Kidney (tissue), 22 donors: ENCODE measurements at places on chromosomes 7 and 10. TPM values are rescaled to one million over a fixed set of nuclear protein-coding genes. Genes with fewer than 3 reads are reported as not detected.

DNA sequence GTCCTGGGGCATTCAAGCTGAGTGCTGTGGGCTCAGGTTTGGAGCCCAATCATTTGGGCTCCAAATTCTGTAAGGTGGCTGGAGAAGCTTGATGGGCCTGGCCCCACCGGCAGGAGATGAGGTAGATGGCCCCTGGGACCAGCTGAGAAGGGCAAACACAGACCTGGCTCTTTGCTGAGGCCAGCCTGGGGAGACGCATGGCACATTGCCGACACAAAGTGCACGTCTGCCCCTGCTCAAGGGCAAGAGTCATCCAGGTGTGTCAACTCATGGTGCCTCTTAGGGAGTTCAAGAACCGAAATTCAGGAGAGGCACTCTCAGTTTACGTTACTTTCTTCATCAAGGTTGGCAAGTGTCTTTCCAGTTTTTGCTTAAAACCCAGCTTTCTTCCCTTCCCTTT is 227.5 kb downstream of the LRMDA start:
- H3K4me1 ChIP-seq, result peaks cover 15% of the 10 kb centered on the region
- no peaks in the 10 kb centered on the region for H3K36me3 ChIP-seq
- H3K4me3 ChIP-seq, result no peak overlapping the region
- no peaks in the 10 kb centered on the region for H3K27me3 ChIP-seq

DNA sequence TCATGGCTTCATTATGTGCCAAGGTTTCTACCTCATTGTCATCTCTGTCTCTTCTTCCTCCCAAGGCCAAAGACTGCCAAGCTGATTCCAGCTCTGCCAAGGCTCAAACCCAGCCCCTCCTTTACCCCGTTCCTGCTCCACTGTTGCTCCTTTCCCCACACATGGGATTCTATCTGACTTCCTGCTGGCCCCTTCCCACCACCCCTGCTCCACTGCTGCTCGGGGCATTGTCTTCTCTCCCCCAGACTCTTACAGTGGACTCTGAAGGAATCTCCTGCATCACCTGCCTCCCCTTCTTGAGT is 86.3 kb downstream of the COBL start:
- H3K27me3 ChIP-seq, result no peaks in the 10 kb centered on the region
- no peak overlapping the region for H3K4me3 ChIP-seq
- H3K4me1 ChIP-seq, result no peaks in the 10 kb centered on the region
- H3K36me3 ChIP-seq, result no peaks in the 10 kb centered on the region

DNA sequence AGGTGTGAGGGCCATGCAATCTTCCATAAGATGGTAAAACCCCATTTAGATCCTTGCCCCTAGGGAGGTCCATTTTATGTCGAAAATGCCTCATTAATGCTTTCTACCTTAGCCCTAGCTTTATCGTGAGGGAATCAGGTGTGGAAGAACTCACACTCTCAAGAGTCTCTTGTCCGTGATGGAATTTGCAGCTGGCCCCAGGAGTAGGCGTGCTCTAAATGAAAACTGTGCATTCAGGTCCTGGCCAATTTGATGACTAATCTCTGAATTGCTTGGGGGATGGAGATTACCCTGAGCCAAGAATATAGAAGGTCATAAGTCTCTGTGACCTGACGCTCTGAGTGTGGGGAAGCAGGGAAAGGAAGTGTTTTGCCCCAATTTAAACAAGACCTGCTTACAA is 6.6 kb downstream of the C10orf90 start:
- H3K36me3 ChIP-seq, result no peaks in the 10 kb centered on the region
- H3K27ac ChIP-seq, result no peak overlapping the region
- H3K27me3 ChIP-seq, result no peaks in the 10 kb centered on the region
- no peaks in the 10 kb centered on the region for H3K4me1 ChIP-seq
- H3K4me3 ChIP-seq, result no peak overlapping the region

OR9A2 gene
- total RNA-seq, result not detected

GRCh38 chr10:132572545-132572937 is 35.0 kb downstream of the INPP5A start:
- H3K27ac ChIP-seq, result no peak overlapping the region
- peaks cover 32% of the 10 kb centered on the region for H3K4me1 ChIP-seq
- no peaks in the 10 kb centered on the region for H3K36me3 ChIP-seq
- H3K27me3 ChIP-seq, result no peaks in the 10 kb centered on the region

GRCh38 chr7:114710499-114710898 is 211.4 kb upstream of the MDFIC start:
- no peak for DNase-seq
- no peak overlapping the region for H3K4me3 ChIP-seq
- H3K4me1 ChIP-seq, result peaks cover 7% of the 10 kb centered on the region
- H3K27ac ChIP-seq, result no peak overlapping the region

DNA sequence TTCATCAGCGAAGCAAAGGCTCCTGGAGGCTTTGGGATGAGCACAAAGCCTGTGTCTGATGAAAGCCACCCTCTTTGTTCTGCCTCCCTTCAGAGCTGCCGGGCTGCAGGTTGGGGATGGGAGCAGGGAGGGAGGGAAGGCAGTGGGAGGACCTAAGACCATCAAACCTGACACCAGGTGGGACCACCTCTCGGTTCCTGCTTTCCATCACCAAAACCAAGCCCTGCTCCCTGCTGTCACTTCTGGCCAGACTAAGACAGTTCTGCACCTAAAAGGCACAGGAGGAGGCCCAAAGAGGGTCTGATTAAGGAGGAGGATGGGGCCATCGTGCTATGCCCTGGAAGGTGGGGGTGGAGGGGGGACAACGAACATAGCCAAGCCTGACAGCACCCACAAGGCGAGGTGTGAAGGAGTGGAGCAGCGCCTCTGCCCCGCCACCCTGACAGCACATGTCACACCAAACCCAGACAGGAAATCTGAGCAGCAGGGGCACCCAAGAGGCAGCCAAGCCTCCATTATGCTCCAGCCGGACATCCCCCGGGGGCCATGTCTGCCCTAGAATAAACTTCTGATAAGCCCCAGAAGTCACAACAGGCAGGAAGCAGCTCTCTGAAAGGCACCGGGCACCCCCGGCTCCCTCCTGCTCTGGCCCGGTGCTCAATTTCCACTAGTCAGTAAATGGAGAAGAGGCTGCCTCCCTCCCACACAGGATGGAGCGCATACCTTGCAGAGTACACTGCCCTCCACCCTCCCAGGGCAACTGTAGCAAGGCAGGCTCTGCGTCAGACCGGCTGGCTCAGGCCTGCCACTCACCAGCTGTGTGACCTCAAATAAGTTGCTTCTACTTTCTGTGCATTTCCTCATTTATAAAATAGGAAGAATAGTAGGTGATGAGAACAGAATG is 48.9 kb downstream of the DLG5 start:
- H3K27me3 ChIP-seq, result no peaks in the 10 kb centered on the region
- DNase-seq, result peak; percentile 93
- peak overlapping the region; percentile 42 for H3K27ac ChIP-seq
- H3K36me3 ChIP-seq, result no peaks in the 10 kb centered on the region
- peaks cover 14% of the 10 kb centered on the region for H3K4me1 ChIP-seq

GRCh38 chr10:119754085-119754484 is 28.2 kb downstream of the INPP5F start:
- no peaks in the 10 kb centered on the region for H3K36me3 ChIP-seq
- H3K4me1 ChIP-seq, result peaks cover 9% of the 10 kb centered on the region
- H3K27ac ChIP-seq, result no peak overlapping the region

- no peaks in the 10 kb centered on the region for H3K4me1 ChIP-seq
- no peaks in the 10 kb centered on the region for H3K36me3 ChIP-seq
- no peak overlapping the region for H3K27ac ChIP-seq
- H3K27me3 ChIP-seq, result peaks cover 4% of the 10 kb centered on the region
- no peak overlapping the region for H3K4me3 ChIP-seq
- DNase-seq, result no peak
These were observed 283.1 kb downstream of the DNAJB6 start for GRCh38 chr7:157619753-157620525.

- H3K4me3 ChIP-seq, result no peak overlapping the region
- peaks cover 13% of the 10 kb centered on the region for H3K36me3 ChIP-seq
- no peaks in the 10 kb centered on the region for H3K4me1 ChIP-seq
- H3K27me3 ChIP-seq, result no peaks in the 10 kb centered on the region
- no peak for DNase-seq
These were observed 23.4 kb downstream of the MCMBP start for GRCh38 chr10:119849031-119849789.

- no peak overlapping the region for H3K27ac ChIP-seq
- no peak overlapping the region for H3K4me3 ChIP-seq
- no peaks in the 10 kb centered on the region for H3K36me3 ChIP-seq
- DNase-seq, result no peak
- no peaks in the 10 kb centered on the region for H3K27me3 ChIP-seq
- no peaks in the 10 kb centered on the region for H3K4me1 ChIP-seq
These were observed 17.6 kb downstream of the SUN3 start for GRCh38 chr7:48011323-48011722.

DNA sequence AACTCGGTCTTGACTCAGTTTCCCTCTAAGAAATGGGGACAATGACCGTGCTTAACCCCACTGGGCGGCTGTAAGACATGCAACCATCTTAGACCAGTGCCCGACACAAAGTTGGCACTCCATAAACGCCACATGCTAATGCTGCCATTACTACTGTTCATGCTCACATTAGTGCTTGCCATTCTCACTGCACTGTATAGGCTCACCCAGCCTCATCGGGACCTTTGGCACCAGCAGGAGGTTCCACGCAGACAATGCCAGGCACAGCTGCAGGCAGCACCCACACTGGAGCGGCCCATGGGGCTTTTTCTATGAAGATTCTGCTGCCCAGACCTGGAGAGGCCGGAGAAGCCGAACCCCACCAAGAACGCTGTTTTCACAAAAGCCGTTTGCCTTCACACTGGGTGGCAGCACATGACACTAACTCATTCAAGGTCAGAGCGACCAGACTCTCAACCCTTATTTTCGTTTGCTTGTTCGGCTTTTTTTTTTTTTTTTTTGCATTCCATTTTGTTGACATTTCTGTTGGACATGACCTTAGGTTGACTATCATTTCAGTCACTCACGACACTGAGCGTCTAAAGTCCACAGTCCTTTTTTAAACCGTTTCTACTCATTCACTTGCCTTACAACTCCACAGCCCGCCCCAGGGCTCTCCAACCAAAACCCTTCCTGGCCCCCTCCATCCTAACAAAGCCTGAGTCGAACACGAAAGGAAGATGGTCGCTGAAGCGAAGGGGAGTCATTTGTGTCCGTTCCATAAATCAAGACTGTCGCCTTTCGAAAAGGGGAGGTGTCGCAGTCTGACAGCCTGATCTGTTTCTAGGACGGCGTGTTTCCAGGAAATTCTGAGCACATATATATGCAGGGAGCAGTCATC is 124.4 kb upstream of the RNF32 start:
- H3K4me1 ChIP-seq, result no peaks in the 10 kb centered on the region
- H3K4me3 ChIP-seq, result peak overlapping the region; percentile 73
- DNase-seq, result no peak
- H3K27ac ChIP-seq, result peak overlapping the region; percentile 91
- no peaks in the 10 kb centered on the region for H3K36me3 ChIP-seq

CPA1 gene
- total RNA-seq, result 0.50 TPM

DNA sequence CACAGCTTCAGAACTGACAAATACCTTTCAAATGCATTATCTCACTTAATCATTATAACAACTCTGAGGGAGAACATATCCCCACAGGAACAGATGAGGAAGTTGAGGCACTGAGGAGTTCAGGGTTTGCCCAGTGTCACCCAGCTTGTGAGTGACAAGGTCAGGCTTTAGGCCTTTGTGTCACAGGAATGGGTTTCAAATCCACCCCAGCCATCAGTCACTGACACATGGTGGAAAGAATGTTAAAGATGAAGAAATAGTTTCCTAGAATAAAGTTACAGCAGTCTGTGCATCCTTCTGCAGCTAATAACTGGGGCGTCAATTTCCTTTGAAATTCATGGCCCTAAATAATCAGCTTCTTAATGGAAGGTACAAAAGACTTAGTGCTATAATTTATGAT is 37.8 kb downstream of the SGCE start:
- H3K36me3 ChIP-seq, result no peaks in the 10 kb centered on the region
- DNase-seq, result no peak
- H3K27ac ChIP-seq, result no peak overlapping the region
- H3K4me1 ChIP-seq, result no peaks in the 10 kb centered on the region
- H3K4me3 ChIP-seq, result no peak overlapping the region
- no peaks in the 10 kb centered on the region for H3K27me3 ChIP-seq

CRYGN gene
- total RNA-seq, result 0.22 TPM

ARHGAP19 gene
- total RNA-seq, result 10.6 TPM

DNA sequence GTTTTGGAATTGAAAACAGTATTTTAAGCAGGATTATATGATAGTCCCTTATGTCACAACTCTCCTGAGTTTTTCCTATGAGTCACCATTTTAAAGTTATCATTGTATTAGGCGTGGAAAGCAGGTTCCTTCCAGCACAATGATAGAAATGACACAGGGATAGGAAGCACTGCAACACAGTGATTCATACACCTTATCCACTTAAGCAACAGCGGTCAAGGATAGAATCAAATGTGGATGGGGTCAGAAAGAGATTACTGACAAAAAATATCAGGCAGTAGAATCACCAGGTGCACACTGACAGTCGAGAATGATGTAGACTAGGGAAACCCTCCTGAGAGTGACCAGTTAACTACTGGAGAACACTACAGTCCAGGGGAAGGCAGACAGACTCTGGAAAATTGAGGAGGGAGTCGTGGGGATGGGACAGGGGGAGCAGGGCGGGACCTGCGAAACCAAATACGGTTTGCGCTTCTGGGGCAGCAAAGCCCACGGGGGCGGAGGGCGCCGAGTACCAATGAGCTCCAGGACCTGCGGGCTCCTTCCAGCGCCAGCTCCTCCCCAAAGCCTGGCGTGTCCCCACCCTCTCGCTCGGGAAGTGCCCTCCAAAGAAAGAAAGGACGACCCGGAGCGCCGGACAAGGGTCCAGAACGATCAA is 479 bp downstream of the PNPLA8 start:
- peak overlapping the region; percentile 90 for H3K4me3 ChIP-seq
- no peaks in the 10 kb centered on the region for H3K27me3 ChIP-seq
- no peak for DNase-seq
- H3K36me3 ChIP-seq, result no peaks in the 10 kb centered on the region
- peak overlapping the region; percentile 98 for H3K27ac ChIP-seq

DNA sequence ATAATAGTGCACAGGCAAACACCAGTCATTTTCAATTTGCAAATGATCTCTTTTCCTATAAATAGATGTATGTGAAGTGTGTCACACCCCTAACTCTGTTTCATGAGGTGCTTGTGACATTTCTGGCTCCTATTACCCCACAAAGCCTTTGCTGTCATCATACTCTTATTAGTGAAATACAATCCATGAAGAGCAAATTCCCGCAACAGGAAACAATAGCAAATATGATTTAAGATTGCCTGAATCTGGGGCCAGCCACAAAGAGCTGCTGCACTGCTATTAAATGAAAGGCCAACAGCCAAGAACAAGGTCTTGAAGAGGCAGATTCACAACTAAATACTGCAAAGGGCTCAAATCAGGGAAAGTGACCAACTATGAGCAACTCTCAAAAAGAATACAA is 96.3 kb upstream of the CAV2 start:
- no peaks in the 10 kb centered on the region for H3K4me1 ChIP-seq
- H3K27me3 ChIP-seq, result no peaks in the 10 kb centered on the region
- no peak overlapping the region for H3K4me3 ChIP-seq
- H3K27ac ChIP-seq, result no peak overlapping the region
- no peak for DNase-seq

DNA sequence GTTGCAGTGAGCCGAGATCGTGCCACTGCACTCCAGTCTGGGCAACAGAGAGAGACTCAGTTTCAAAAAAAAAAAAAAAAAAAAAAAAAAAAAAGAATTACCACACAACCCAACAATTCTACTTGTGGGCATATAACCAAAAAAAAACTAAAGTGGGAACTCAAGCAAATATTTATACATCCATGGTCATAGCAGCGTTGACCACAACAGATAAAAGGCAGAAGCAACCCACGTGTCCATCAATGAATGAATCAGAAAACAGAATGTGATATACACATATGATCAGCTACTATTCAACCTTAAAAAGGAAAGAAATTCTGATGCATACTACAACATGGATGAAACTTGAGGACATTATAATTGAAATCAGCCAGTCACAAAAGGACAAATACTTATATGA is 179.3 kb upstream of the NEBL start:
- no peak for DNase-seq
- no peaks in the 10 kb centered on the region for H3K4me1 ChIP-seq
- H3K36me3 ChIP-seq, result no peaks in the 10 kb centered on the region

SFMBT2 gene
- 15.3 TPM for total RNA-seq
